Esophagus squamous epithelium (tissue), 5 donors: ENCODE measurements at places on chromosomes 5 and 9.
A peak's percentile ranks its signal among the peaks of the same experiment; 100 is the strongest.

DNA sequence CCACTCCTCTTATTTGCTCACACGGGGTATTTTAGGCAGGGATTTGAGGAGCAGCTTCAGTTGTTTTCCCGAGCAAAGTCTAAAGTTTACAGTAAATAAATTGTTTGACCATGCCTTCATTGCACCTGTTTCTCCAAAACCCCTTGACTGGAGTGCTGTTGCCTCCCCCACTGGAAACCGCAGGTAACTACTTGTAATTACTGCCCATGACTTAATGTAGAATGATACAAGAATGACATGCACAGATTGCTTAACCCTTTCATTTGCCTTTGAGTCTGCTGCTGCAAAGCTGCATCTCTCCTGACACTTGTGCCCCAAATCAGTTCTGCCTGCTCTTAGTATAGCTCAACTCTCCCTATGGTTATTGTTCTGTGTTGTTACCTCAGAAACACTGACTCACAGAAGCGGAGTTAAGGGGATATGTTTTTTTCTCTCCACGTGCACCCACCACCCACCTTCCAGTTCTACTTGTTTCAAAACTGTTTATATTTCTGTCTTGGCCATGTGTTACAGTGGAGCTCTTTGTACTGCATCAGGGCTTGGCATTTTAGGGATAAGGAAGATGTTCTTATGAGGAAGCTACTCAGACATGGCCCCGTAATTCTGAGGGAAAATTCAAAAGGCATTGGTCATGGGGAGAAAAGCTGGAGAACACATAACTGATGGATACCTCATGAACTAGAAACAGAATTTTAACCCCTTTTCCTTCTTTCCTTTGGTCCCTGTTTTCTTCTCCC lies 2.3 kb downstream of the ADRB2 start:
- no peaks in the 10 kb centered on the region for H3K27me3 ChIP-seq
- H3K4me1 ChIP-seq, result peaks cover 86% of the 10 kb centered on the region
- H3K4me3 ChIP-seq, result peak overlapping the region; percentile 71

GRCh38 chr5:144335561-144335960 lies 164.9 kb downstream of the KCTD16 start:
- no peaks in the 10 kb centered on the region for H3K27me3 ChIP-seq
- no peaks in the 10 kb centered on the region for H3K36me3 ChIP-seq
- DNase-seq, result no peak
- H3K4me3 ChIP-seq, result no peak overlapping the region

GRCh38 chr9:127079446-127080140 lies 42.8 kb downstream of the ANGPTL2 start:
- no peak overlapping the region for H3K4me3 ChIP-seq
- no peak for DNase-seq
- H3K36me3 ChIP-seq, result no peaks in the 10 kb centered on the region
- no peaks in the 10 kb centered on the region for H3K4me1 ChIP-seq
- H3K27ac ChIP-seq, result no peak overlapping the region
- H3K27me3 ChIP-seq, result no peaks in the 10 kb centered on the region

GRCh38 chr5:129077433-129078075 lies 17.0 kb upstream of the ISOC1 start:
- no peaks in the 10 kb centered on the region for H3K36me3 ChIP-seq
- no peaks in the 10 kb centered on the region for H3K4me1 ChIP-seq
- no peak overlapping the region for H3K27ac ChIP-seq

- no peak overlapping the region for H3K4me3 ChIP-seq
- no peaks in the 10 kb centered on the region for H3K4me1 ChIP-seq
- H3K36me3 ChIP-seq, result no peaks in the 10 kb centered on the region
- no peak for DNase-seq
- no peaks in the 10 kb centered on the region for H3K27me3 ChIP-seq
These were observed 609.5 kb upstream of the RGMB start for GRCh38 chr5:98163796-98164493.

GRCh38 chr9:119698535-119698934 lies 329.3 kb upstream of the BRINP1 start:
- no peak overlapping the region for H3K4me3 ChIP-seq
- no peak overlapping the region for H3K27ac ChIP-seq
- no peaks in the 10 kb centered on the region for H3K4me1 ChIP-seq
- no peaks in the 10 kb centered on the region for H3K27me3 ChIP-seq
- DNase-seq, result no peak

- no peaks in the 10 kb centered on the region for H3K36me3 ChIP-seq
- no peaks in the 10 kb centered on the region for H3K27me3 ChIP-seq
- no peak for DNase-seq
These were observed 192.0 kb downstream of the IRX1 start for GRCh38 chr5:3787604-3788003.
